SJCRH30 (cell line): ENCODE measurements at places on chromosomes 2 and 18.

DNA sequence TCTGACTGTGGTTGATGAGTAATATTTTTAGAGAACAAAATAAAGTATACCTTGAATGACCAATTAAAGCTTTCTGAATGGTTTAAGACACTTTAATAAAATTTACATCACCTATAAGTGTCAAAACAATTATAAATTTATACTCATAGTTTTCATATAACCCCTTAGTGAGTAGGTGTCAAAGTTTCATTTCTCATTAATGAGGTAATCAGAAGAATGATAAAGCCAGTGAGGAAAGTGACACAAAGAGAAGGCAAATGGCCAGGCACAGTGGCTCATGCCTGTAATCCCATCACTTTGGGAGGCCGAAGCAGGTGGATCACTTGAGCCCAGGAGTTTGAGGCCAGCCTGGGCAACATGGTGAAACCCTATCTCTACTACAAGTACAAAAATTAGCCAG, 60.8 kb upstream of the CTLA4 start:
- no peak for DNase-seq
- H3K27ac ChIP-seq, result peak overlapping the region; percentile 93
- no peaks in the 10 kb centered on the region for H3K27me3 ChIP-seq

DNA sequence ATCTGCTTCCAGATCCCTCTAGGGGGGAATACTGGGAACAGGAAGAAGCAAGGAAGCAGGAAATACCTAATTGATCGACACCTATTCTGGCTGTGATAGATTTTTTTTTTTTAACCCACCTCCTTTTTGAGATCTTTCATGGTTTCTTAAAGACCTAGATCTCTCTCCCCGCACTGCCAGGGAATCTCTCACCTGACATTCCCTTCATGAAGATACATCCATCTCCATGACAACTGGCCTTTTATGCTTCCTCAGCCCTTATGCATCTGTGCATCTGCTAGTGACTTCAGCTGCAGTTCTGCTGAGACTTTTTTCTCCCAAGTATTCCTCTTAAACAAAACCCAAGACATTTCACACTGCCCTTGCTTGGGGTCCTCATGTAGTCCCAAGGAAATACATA, 21.1 kb upstream of the CPO start:
- no peaks in the 10 kb centered on the region for H3K27me3 ChIP-seq
- DNase-seq, result no peak
- no peak overlapping the region for H3K4me3 ChIP-seq
- H3K27ac ChIP-seq, result no peak overlapping the region
- H3K4me1 ChIP-seq, result no peaks in the 10 kb centered on the region

DNA sequence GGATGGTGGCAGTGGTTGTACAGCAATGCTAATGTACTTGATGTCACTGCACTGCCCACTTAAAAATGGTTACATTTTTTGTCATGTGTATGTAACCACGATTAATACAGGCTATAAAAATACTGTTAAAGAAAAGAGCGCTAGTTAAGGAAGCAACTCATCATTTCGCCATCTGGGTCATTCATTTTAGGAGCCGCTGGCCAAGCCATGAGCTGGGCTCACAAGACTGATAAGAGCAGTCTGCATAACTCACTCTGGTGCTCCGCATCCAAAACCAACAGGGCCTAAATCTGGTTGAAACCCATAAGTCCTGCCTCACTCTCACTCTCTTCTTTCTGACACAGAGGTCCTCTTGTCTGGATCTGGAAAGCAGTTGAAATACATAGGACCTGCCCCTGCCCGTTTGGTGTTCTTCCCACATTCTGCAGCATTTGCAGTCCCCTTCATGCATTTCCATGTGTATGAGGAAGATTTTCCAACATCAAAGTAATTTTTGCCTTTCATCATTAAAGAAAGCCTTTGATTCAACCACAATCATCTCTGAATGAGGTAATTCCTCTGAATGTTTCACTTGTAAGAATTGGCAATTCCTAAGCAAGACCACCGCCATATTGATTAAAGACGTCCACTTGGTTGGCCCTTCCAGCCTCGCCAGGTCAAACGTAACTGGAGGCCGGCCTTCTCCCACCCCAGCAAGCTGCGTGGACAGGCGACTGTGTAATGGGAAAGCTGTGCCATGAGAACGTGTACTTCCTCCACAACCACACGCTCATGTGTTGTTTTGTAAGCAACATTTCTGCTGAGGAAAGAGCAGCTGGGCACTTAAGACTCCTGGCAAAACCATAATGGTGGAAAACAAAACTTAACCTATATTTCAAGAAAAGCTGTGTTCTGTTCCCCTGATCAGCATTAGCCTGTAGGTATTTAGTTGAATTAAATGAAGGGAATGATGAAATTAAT, 112.2 kb downstream of the VAPA start:
- no peaks in the 10 kb centered on the region for H3K36me3 ChIP-seq
- no peak overlapping the region for H3K27ac ChIP-seq
- DNase-seq, result no peak
- no peaks in the 10 kb centered on the region for H3K27me3 ChIP-seq

- no peaks in the 10 kb centered on the region for H3K36me3 ChIP-seq
- H3K4me3 ChIP-seq, result no peak overlapping the region
- DNase-seq, result no peak
- H3K27ac ChIP-seq, result no peak overlapping the region
- no peaks in the 10 kb centered on the region for H3K4me1 ChIP-seq
These were observed 234.5 kb upstream of the CHST9 start for GRCh38 chr18:27419646-27420045.
